ENCODE measurements at places on chromosomes 11 and 22.

- DNase-seq = no peak
These were observed 77.1 kb upstream of the CD82 start for GRCh38 chr11:44488165-44488965.

- DNase-seq = no peak
These were observed 267.9 kb upstream of the FAT3 start for GRCh38 chr11:91956711-91957110.

GRCh38 chr11:24253237-24253760 is 243.6 kb upstream of the LUZP2 start:
- no peak for DNase-seq

- DNase-seq = no peak
These were observed 161.1 kb upstream of the CADM1 start for GRCh38 chr11:115665175-115665821.

DNA sequence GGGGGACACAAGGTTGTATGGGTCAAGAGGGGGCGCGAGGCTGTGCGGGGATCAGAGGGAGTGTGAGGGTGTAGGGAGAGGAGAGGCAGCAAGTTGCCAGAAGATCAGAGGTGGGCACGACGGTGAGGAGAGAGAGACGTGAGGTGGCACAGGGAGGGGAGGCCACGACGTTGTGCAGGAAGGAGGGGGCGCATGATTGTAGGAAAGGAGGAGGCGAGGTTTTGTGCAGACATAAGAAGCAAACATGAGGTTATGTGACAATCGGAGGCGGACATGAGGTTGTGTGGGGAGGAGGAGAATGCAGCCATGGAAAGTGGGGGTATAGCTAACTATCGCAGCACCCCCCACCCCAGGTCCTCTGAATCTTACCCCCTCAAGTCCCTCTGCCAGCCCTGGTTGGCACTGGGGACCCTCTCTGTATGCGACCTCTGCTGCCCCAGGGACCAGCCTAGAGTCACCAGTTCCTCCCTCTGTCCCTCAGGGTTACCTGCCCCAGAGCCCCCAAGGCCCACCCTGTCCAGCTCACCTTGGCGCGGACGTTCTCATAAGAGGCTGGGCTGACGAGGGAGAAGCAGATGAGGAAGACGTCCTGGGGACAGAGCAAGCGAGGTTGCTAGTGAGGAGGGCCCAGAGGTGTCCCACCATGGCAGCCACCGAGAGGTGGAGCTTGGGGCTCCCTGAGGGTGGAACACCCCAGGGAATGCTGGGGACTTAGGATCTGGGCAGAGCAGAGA is 12.5 kb downstream of the RAC2 start:
- DNase-seq = no peak

DNA sequence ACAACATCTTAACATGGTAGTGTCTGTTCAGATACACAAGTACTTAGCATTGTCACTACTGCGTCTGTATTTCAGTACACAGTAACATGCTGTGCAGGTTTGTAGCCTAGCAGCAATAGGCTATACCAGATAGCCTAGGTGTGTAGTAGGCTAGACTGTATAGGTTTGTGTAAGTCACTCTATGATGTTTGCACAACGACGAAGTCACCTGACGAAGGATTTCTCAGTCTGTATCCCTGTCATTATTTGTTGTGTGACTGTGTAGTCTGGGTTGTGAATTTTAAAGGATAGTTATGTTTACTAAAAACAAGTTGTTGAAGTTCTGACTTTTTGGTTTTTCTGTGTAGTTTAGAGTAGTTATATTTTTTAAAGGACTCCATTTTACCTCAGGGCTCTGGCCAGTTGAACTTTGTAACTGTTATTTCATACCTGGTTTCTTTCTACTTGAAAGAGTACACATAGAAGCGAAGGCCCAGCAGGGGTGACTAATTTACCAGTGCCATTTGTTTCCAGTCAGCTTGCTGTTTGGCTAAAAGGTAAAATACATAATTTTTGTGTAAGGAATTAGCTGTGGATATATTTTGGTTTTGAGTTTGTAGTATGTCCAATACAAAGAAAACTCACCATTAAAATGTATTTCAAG is 72.3 kb downstream of the PPP6R3 start:
- no peak for DNase-seq

DNA sequence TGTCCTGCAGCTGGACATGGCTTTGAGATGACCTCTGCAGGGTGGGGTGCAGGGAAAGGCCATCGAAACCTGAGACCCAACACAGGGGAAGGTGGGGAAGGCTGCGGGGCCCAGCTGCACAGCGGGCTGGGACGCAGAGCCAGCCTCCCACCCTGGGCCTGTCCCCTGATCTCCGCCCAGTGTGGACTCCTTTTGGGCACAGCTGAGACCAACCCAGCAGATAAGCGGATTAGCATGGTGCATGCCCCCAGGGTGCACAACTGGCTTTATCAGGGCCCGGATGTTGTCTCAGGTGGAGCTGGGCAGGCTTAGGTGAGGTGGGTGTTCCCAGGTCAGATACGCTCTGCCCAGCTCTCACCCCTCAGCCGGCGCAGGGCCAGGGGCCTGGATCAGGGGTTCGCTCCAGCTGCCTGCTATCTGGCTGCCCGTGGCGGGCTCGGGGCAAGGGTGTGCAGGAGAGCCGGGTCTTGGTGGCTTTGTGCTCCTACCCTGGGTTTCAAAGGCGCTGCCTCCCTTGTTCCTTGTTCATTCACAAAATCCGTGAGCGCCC is 28.1 kb upstream of the MUC5AC start:
- no peak for DNase-seq

GRCh38 chr22:25997886-25998775 is 171.1 kb upstream of the SEZ6L start:
- DNase-seq = no peak

GRCh38 chr22:22714600-22715335 is 70.4 kb downstream of the GGTLC2 start:
- DNase-seq = no peak

DNA sequence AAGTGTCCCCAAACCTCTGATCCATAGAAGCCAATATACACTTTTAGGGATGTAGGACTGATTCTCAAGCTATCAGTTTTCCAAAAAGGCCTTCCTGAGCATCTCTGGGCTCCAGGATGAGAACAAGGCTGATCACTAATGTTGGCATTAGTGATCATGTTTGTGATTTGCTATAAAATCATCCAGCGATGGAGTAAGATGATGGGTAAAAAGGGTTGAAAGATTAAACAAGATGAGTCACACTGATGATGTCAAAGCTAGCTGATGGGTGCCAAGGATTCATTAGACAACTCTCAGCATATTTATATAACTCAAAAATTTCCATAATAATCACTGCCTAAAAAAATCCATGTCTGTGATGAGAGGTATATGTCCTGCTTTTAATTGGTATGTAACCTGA is 42.8 kb downstream of the ZNF280B start:
- DNase-seq = no peak

- no peak for DNase-seq
These were observed 93.2 kb downstream of the GGTLC2 start for GRCh38 chr22:22737590-22737989.

DNA sequence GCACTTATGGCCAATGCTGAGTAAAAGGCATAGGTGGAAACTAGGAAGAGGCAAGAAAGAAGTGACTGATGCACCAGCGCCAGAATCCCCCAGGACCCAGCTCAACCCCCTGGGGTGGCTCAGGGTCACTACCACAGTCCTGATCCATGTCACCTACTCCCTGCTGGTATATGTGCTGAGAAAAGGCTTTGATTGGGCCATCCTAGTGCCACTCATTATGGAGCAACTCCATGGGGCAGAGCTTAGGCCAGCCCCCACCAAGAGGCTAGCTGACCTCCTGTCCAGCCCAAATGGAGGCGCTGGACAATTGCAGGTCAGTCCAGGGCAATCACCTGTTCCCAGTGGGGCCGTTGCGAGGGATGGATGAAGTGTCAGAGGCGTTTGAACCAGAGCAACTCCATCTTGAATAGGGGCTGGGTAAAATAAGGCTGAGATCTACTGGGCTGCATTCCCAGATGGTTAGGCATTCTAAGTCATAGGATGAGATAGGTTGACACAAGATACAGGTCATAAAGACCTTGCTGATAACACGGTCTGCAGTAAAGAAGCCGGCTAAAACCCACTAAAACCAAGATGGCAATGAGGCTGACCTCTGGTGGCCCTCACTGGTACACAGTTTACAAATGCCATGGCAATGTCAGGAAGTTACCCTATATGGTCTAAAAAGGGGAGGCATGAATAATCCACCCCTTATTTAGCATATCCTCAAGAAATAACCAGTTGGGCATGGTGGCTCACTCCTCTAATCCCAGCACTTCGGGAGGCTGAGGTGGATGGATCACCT is 20.6 kb upstream of the DAGLA start:
- DNase-seq = no peak

GRCh38 chr11:110974731-110975130 is 262.5 kb upstream of the ARHGAP20 start:
- DNase-seq = no peak

DNA sequence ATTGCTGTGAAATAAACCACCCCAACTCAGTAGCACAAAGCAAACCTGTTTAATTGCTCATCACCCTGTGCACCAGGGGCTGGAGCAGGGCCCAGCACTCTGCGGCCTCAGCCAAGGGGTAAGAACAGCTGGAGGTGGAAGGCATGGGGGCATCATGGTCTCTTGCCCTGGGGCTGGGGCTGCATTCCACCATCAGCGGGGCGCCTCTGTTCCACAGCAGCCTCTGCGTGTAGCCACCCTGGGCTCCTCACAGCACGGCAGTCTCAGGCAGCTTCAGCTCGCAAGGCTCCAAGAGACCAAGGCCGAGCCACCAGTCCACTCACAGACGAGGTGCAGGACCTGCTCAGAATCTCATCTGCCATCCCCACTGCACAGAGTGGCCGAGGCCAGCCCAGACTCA is 630.7 kb downstream of the TBC1D22A start:
- no peak for DNase-seq

- no peak for DNase-seq
These were observed 19.5 kb upstream of the UVRAG start for GRCh38 chr11:75795276-75796090.

- DNase-seq = no peak
These were observed 197.1 kb downstream of the FAM76B start for GRCh38 chr11:95592471-95592870.

Data from stimulated activated CD8-positive, alpha-beta memory T cell treated with anti-CD3 and anti-CD28 coated beads, Interleukin-15, amount 100 ng/mL, for 1 hour (primary cell).